ENCODE measurements at places on chromosomes 5 and 9. TPM values are rescaled to one million over a fixed set of nuclear protein-coding genes. Genes with fewer than 3 reads are reported as not detected.
A peak's percentile ranks its signal among the peaks of the same experiment; 100 is the strongest.

DNA sequence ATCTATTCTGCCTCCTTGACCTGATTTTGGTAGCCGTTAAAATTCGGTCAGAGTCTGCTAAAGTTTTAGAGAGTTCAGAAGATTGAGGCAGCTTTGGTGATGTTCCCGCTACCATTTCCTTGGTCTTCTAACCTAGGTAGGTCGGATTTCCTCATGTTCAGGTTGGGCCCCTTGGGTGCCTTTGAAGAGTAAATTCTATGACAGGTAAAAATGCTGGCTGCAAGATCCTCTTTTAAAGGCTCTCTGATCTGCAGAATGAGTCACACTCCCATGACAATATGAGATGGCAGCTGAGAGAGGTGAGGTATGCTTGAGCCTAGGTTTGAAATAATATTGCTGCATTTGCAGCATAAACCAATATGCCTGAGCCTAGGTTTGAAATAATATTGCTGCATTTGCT, 198.9 kb downstream of the TSSK1B start:
- DNase-seq: no peak
- H3K4me3 ChIP-seq: no peak overlapping the region
- H3K27me3 ChIP-seq: no peaks in the 10 kb centered on the region

DNA sequence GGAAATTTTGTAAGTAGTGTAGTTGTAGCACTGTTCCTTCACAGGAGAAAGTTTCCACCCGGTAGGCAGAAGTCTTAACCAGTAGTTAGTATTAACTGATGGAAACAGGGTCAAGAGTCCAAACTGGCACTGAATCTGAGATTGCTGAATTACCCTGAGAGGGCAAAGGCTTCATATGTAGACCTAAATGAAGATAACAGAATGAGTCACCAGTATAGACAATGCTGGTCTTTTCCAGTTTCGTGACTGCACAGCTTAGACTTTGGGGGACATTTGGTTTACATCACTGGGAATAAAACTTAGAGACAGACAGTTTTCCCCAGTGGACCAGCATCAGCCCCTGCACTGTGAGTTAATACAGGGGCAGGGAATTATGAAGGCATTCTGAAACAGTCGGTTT, 60.5 kb downstream of the PCSK5 start:
- no peaks in the 10 kb centered on the region for H3K27me3 ChIP-seq
- H3K36me3 ChIP-seq: peaks cover 6% of the 10 kb centered on the region
- no peak overlapping the region for H3K27ac ChIP-seq
- no peak for DNase-seq
- peaks cover 3% of the 10 kb centered on the region for H3K4me1 ChIP-seq

The CTNNAL1 gene
- 31.9 TPM for total RNA-seq

DNA sequence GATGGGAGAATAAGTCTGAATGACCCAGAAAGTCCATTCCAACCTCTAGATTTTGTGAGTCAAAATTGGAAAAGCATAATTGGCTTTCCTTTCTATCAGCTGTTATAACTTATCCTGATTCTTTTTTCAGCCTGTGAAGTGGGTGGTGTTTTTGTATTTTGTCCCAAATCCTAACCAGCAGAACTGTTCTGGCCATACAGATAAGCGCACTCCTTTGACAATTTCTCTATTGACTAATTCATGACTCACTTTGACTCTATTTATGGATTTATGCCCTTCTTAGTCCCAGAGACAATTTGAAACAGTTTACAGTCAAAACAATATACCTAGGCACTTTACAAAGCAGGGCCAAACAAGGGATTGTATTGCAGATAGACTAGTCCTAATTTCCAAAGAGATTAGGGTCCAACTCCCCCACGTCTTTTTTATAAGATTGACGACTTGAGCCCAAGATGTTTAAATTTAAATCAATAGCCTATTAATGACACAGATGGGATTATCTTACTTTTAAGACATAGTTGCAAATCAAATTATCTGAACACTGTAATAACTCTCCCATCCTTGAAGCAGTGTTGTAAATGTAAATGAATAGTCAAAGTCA, 301.7 kb upstream of the SEMA6A start:
- no peaks in the 10 kb centered on the region for H3K27me3 ChIP-seq
- DNase-seq: no peak
- no peaks in the 10 kb centered on the region for H3K36me3 ChIP-seq
- no peaks in the 10 kb centered on the region for H3K4me1 ChIP-seq
- no peak overlapping the region for H3K27ac ChIP-seq
- H3K4me3 ChIP-seq: no peak overlapping the region

DNA sequence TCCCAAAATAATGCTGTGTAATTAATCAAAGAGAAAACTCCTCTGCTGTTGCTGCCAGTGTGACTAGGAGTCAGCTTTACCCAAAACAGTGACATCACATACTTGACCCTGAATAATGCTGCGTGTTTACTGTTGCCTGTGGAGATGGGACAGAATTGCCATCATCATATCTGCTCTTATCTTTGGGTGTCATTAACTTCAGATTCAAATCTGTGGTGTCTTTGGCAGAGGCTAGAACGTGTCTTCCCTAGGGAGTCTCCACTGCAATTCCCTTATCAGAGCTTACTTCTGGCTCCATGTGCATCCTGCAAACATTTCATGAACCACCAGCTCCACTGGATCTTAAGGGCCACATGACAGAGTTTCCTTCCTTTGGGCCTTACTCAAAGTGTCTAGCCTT, 88.9 kb upstream of the MRPS30 start:
- no peak overlapping the region for H3K4me3 ChIP-seq
- no peaks in the 10 kb centered on the region for H3K4me1 ChIP-seq
- DNase-seq: no peak
- H3K27ac ChIP-seq: no peak overlapping the region
- peaks cover 3% of the 10 kb centered on the region for H3K27me3 ChIP-seq

DNA sequence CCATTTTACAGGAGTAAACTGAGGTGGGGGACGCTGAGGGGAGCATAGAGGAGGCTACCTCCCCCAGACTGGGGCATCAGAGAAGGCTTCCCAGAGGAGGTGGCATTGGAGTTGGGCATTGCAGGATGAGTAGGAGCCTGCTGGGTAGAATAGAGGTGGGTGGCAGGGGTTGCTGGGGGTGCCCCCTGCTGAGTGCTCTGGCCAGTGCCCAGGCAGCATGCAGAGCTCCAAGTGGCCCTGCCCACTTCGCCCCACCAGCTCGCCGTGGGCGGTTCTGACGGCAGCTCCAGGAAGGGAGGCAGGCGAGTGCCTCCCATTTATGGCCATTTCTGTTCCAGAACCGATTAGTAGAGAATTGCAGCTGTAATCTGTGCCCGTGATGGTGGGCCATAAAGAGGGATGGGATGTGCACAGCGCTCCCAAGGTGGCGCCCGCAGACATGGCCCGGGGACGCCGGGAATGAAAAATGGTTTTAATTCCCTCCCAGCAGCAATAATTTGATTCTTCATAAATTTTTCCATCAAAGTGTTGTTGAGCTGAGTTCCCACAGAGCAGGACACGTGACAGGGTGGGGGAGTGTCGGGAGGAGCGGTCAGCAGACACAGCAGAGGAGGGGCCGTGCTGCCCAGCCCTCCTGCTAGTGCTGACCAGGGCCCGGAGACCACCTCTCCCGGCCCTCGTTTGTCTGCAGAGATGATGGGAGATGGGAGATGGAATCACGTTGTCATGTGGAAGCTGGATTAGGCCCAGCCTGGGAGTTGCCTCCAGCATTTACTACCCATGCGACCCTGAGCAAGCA, 75.5 kb downstream of the LMX1B start:
- H3K27ac ChIP-seq: no peak overlapping the region
- peaks cover 26% of the 10 kb centered on the region for H3K27me3 ChIP-seq
- DNase-seq: peak; percentile 68
- no peak overlapping the region for H3K4me3 ChIP-seq
- H3K36me3 ChIP-seq: no peaks in the 10 kb centered on the region
- no peaks in the 10 kb centered on the region for H3K4me1 ChIP-seq

DNA sequence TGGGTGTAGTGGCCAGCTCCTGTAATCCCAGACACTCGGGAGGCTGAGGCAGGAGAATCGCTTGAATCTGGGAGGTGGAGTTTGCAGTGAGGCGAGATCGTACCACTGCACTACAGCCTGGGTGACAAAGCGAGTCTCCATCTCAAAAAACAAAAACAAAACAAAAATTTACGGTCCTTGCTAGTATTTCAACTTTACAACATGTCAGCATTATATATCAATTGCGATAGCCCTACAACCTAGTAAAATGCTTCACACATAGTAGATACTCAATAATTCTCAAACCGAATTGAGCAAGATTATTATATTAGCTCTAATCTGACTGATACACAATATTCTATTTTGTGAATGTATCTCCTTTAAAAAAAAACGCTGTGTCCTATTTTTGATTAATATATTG, 1411.0 kb upstream of the WWC1 start:
- H3K27me3 ChIP-seq: no peaks in the 10 kb centered on the region
- H3K4me1 ChIP-seq: no peaks in the 10 kb centered on the region
- no peak for DNase-seq
- no peaks in the 10 kb centered on the region for H3K36me3 ChIP-seq
- H3K4me3 ChIP-seq: no peak overlapping the region

DNA sequence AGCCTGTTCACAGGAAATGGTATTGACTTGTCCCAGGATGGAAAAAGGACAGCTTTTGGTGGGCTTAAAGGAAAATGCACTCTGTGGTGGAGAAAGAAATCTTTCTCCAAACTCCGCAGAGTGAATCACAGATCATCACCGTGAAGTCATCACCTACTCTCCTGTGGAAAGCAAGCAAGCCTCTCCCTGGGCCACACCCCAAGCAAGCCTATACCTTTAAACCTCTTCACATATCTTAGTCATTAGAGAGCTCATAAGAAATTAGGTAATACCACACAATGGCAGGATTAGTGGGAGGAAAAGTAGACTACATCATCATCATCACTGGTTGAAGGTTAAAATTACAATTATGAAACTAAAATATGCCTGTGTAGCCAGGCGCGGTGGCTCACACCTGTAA, 23.2 kb downstream of the TLE1 start:
- no peak for DNase-seq
- no peak overlapping the region for H3K4me3 ChIP-seq
- H3K27me3 ChIP-seq: no peaks in the 10 kb centered on the region
- H3K27ac ChIP-seq: no peak overlapping the region

The PCDH1 gene
- 10.9 TPM for total RNA-seq

GRCh38 chr5:123800640-123801039, 288.7 kb downstream of the CSNK1G3 start:
- H3K4me1 ChIP-seq: no peaks in the 10 kb centered on the region
- no peak overlapping the region for H3K4me3 ChIP-seq
- H3K36me3 ChIP-seq: no peaks in the 10 kb centered on the region
- no peak for DNase-seq

GRCh38 chr9:120545701-120546550, 34.0 kb downstream of the CDK5RAP2 start:
- no peak overlapping the region for H3K4me3 ChIP-seq
- H3K27ac ChIP-seq: no peak overlapping the region
- DNase-seq: no peak

DNA sequence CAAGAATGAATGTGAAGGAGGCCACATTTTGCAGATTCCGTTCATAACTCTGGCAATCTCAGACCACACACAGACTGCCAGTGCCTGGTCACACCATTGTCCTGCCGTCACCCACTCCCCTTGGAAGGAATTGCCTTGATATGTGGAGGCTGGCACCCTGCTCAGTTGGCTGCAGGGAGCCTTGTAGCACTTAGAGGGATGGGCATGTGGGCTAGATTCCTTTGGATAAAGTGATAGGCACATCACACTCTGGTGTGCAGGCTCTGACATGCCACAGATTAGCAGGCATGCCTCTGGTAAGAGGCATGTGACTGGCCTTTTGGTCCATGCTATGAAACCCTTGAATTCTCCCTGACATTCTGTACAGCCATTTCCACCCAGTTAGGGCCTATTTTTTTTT, 254.6 kb upstream of the PIK3R1 start:
- no peak for DNase-seq
- H3K4me3 ChIP-seq: no peak overlapping the region
- H3K27ac ChIP-seq: no peak overlapping the region
- peaks cover 4% of the 10 kb centered on the region for H3K4me1 ChIP-seq
- H3K36me3 ChIP-seq: no peaks in the 10 kb centered on the region

- H3K27me3 ChIP-seq: peaks cover 1% of the 10 kb centered on the region
- no peaks in the 10 kb centered on the region for H3K36me3 ChIP-seq
- H3K4me3 ChIP-seq: no peak overlapping the region
- H3K4me1 ChIP-seq: peaks cover 6% of the 10 kb centered on the region
Measured at GRCh38 chr5:6861036-6861435, 147.8 kb downstream of the TENT4A start.

The SLC4A9 gene
- not detected for total RNA-seq

- no peak overlapping the region for H3K27ac ChIP-seq
- H3K36me3 ChIP-seq: no peaks in the 10 kb centered on the region
- H3K4me1 ChIP-seq: peaks cover 20% of the 10 kb centered on the region
- no peak overlapping the region for H3K4me3 ChIP-seq
- no peaks in the 10 kb centered on the region for H3K27me3 ChIP-seq
- no peak for DNase-seq
Measured at GRCh38 chr9:17824191-17824590, 245.3 kb downstream of the SH3GL2 start.

DNA sequence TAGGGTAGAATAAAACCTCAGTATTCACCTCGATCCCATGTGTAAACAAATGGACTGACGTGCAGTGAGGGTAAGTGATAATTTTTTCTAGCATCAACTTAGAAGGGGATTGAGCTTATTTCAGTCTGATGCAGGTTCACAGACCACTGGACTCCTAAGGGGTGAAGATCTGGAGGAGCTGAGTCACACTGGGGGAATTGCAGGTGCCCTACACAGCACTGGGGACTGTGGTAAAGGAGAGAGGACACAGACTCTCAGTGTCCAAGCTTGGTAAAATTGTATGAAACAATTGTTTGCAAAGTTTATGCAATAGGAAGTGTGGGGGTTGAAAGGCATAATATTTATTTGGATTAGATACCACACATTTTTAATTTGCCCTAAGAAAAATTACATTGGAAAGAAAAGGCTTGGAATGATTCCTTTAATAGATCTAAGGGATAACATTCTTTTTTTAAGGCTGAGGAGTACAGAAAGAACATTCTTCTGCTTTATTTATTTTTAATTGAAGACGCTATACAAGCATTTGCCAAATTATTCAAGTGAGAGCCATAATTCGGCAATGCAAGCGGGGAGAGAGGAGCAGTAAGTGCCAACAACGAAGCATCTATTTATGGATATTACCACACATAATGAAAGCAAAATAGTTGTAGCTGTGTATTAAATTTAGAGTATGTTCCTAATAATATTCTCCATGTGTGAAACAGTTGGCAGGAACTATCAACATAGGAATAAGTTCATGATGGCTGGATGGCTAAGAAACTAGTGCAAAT, 766.9 kb upstream of the ADAMTS16 start:
- H3K36me3 ChIP-seq: no peaks in the 10 kb centered on the region
- no peak overlapping the region for H3K4me3 ChIP-seq
- no peak overlapping the region for H3K27ac ChIP-seq
- peaks cover 5% of the 10 kb centered on the region for H3K4me1 ChIP-seq

DNA sequence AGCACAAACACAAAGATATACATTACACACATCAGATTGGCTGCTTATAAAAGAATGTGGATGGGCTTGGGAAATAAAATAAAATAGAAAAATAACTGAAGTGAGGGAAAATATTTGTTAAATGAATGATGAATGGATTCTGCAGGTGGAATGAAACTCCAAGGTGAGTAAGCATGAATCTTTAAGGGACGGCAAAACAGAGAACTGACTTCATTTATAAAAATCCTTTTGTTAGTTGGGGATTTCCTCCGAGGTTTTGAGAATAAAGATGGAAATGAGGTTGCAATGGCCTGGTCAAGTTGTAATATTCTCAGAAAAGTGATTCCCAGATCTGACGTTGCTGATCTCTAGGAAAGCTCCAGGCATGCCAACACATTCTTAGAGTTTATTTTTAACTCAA, 20.9 kb upstream of the SEMA6A start:
- H3K36me3 ChIP-seq: peaks cover 2% of the 10 kb centered on the region
- H3K4me1 ChIP-seq: peaks cover 9% of the 10 kb centered on the region
- no peak for DNase-seq
- H3K27ac ChIP-seq: no peak overlapping the region
- no peak overlapping the region for H3K4me3 ChIP-seq
- no peaks in the 10 kb centered on the region for H3K27me3 ChIP-seq

The PPIC gene
- 104 TPM for total RNA-seq

The FABP6 gene
- not detected for total RNA-seq
